ENCODE measurements at places on chromosomes 2 and 18.

DNA sequence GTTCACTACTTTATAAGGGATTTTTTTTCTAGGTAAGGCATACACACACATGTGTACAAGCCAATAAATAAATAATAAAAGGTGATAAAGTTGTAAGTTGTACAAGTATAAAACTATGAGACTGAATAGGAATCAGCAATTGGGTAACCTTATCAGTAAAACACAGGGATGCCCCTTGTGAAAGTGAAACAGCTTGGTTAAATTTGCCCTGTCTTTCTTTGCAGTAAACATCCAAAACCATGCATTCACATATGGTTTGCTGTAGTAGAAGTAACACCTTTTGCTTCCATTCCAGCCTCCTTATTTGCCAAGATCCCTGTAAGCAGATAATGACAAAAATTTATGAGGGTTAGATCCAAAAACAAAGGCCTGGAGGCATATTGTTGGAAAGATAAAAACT lies 44.3 kb upstream of the NEUROD1 start:
- DNase-seq, result no peak

GRCh38 chr2:231197706-231198290 lies 633 bp upstream of the ARMC9 start:
- DNase-seq, result no peak

- DNase-seq, result no peak
Observed at GRCh38 chr18:80193701-80194100, 53.6 kb downstream of the PARD6G start.

- DNase-seq, result peak; percentile 34
Observed at GRCh38 chr2:45380131-45380836, 230.8 kb downstream of the SRBD1 start.

- DNase-seq, result peak; percentile 32
Observed at GRCh38 chr2:217978536-217979150, 24.2 kb downstream of the TNS1 start.

GRCh38 chr2:218301176-218301819 lies 9.0 kb upstream of the TMBIM1 start:
- peak; percentile 74 for DNase-seq

DNA sequence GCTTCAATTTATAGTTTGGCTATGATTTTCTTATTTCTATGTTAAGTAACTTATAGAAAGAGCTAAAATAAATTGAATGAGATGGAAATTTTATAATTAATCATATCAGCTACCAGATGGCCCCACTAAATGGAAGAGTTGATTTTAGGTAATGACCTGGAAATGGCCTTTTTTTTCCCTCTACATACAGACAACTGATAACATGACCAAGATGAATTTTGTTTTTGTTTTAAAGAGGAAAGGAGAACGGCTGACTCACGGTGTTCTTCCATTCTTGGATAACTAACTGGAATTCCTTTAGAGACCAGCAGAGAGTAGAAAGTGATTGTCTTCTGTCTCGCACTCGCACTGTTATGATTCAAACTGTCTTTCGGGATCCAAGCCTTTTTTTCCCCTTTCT lies 91.0 kb downstream of the TMEM185B start:
- DNase-seq, result peak; percentile 7

GRCh38 chr2:20378341-20378740 lies 27.7 kb upstream of the PUM2 start:
- DNase-seq, result no peak
